Stimulated activated CD8-positive, alpha-beta memory T cell treated with anti-CD3 and anti-CD28 coated beads, Interleukin-15, amount 100 ng/mL, for 1 hour (primary cell): ENCODE measurements at places on chromosomes 1 and 21.

- no peak for DNase-seq
Measured at GRCh38 chr1:43274125-43274803, 4.5 kb downstream of the TMEM125 start.

GRCh38 chr1:81221564-81221963, 579.2 kb upstream of the ADGRL2 start:
- DNase-seq = no peak

DNA sequence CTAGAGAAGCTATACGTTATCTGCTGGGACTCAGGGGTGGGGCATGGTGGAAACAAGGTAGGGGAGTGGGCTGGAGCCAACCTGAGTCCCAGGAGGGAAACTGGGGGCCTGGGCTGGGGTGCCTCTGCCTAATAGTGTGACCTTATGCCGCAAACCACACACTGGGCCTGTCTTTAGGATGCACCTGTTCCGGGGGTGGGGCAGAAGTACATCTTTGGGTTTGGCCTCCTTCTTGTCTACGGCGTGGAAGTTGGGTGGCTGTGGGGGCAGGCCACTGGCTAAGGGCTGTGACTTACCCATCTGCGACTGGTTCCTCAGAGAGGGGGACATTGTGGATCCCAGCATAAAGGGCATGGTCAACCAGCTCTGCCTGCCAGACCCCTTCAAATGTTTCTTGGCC, 44.2 kb downstream of the FAAH start:
- DNase-seq = no peak

DNA sequence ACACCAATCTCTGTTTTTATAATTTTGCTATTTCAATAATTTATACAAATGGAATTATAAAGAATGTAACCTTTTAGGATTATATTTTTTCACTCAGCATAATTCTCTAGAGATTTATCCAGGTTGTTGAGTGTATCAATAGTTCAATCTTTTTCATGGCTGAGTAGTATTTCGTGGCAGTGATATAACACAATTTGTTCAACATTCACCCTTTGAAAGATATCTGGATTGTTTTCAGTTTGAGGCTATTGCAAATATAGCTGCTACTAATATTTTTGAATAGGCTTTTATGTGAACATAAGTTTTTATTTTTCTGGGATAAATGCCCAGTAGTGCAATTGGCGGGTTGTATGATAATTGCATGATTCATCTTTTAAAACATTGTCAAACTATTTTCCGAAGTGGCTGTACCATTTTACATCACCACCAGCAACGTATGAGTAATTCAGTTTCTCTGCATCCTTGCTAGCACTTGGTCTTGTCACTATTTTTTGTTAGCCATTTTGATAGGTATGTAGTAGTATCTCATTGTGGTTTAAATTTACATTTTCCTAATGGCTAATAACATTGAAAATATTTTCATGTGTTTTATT, 55.6 kb upstream of the ABCD3 start:
- DNase-seq = no peak

DNA sequence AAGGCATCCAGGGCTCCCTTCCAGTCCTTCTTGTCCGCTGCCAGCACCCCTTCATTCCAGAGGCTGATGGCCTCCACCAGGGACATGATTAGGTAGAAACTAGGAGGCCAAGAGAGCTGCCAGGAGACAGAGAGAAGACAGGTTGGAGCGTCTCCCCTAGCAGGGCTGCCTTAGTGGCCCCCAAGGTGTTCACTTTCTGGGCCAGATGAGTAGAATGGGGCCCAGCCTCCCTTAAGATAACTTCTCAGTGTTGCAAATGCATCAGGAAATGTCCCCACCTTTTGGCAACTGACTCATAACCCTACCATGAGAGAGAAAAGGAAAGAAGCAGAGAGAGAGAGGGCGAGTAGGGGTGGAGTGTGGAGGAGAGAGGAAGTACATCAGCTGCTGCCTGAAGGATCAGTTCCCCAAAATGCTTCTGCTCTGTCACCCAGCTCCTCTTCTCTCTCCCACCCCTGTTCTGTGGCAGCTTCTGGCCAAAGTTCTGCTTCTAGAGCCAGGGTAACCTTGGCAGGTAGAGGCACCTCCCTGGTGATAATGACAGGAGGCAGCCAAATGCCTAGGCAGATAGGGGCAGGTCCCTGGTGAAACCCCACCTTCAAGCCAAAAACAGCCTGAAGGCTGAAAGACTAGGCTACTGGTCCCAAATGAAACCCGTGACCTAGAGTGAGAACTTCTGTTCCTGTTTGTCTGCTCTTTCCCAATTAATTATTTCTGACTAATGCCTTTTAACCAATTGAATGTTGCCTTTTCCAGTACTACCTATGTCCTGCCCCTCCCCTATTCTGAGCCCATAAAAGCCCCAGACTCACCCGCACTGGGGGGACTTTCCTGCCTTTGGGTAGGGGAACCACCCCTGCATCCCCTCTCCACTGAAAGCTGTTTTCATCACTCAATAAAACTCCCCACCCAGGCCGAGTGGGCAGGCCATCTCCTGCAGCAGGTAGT, at the start of gene NCF2:
Gene NCF2, minus strand, starts transcription at position 216 of the 948 bp plus-strand sequence. Its CDS starts 130 bp downstream, at position 86.
- DNase-seq = no peak

GRCh38 chr1:244322791-244323521, 128.8 kb downstream of the ADSS2 start:
- DNase-seq = no peak

- DNase-seq = no peak
Measured at GRCh38 chr21:26154753-26155152, 15.8 kb downstream of the APP start.

GRCh38 chr1:55153031-55153430, 62.1 kb downstream of the USP24 start:
- no peak for DNase-seq

GRCh38 chr1:235327559-235328270, at the start of gene ARID4B:
Gene ARID4B (minus strand): TSS chr1:235328179. CDS start chr1:235326919, 1,260 bp downstream.
- DNase-seq = no peak

DNA sequence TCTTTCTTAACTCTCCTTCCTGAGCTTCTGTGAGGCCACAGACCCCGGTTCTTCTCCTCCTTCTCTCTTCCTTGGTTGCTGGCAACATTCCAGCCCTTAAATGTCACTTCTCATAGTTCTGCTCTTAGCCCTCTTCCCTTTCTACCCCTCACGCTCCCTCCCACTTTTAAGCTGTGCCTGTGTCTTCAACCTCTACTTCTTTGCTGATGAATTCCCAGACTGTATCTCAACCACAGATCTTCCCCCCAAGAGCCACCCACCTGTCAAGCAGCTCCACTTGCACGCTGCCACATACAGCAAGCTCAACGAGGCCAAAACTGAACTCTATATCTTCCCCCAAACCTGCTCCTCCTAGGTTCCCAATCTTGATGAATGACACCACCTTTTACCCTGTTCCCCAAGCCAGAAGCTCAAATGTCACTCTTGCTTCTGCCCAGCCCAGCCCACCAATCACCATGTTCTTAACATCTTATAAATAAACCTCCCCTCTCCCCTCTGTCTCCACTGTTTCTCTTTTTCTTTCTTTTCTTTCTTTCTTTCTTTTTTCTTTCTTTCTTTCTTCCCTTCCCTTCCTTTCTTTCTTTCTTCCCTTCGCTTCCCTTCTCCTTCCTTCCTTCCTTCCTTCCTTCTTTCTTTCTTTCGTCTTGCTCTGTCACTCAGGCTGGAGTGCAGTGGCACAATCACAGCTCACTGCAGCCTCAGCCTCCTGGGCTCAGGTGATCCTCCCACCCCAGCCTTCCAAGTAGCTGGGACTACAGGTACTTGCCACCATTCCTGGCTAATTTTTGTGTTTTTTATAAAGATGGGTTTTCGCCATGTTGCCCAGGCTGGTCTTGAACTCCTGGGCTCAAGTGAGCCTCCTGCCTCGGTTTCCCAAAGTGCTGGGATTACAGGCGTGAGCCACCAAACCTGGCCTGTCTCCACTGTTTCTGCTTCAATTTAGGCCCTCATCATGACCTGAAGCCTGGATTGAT, 19.8 kb upstream of the PTP4A2 start:
- no peak for DNase-seq

GRCh38 chr1:46689356-46689755, 17.7 kb downstream of the TEX38 start:
- DNase-seq = no peak

DNA sequence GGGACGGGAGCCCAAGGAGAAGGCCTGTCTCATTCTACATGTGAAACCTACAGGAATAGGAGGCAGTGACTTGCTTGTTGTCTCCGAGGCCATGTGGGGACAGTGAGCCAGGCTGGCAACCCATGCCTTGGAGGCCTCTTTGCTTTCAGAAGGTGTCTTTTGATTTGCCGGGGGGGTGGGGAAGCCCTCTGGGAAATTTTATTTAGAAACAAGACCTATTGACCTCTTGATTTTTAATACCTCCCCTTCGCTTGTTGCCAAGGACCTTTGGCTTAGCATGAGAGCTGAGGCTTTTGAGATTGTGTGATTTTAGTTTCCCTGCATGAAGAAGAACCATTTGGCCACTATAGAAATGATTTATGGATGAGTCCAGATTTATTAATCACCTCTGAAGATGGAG, 4.1 kb downstream of the ARMH1 start:
- DNase-seq = no peak

DNA sequence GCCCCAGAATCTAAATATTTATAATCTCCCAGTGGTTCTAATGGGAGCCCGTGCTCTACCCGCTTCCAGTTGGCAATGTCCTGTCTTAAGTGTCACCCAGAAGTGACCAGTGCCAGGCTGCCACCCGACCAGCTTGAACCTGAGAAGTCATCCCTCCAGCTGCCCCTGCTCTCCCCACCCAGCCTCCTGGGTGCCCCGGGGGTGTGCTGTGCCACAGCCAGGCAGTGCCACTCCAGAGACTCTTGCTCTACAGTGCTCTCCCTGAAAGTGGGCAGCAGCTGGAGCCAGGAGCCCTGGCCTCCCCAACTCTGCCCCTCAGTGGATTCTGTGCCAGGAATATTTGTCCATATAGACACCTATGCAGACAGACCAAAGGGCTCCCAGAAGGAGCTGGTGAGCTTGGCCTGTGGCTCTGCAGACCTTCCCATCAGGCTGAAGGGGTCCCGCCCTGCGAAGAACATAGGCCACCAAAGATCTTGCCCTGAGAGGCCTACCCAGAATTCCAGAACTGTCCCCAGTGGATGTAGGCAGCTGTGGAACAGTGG, 9.0 kb upstream of the EPS8L3 start:
- no peak for DNase-seq

DNA sequence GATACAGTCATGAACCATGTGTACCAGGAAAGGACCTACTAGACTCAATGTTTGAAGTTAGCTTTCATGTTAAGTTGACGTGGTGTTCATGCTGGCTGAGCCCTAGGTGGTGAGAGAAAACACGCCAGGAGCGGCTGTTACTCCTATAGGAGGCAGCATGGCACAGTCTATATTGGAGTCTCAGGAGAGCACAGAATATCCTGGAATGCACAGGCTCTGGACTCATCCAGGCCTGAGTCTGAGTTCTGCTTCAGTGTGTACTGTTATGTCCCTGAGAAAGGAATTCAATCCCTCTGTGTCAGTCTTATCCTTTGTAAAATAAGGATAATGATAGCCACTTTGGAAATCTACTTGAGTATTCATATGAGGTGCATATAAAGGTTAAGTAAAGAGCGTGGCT, 41.2 kb downstream of the DPT start:
- no peak for DNase-seq

DNA sequence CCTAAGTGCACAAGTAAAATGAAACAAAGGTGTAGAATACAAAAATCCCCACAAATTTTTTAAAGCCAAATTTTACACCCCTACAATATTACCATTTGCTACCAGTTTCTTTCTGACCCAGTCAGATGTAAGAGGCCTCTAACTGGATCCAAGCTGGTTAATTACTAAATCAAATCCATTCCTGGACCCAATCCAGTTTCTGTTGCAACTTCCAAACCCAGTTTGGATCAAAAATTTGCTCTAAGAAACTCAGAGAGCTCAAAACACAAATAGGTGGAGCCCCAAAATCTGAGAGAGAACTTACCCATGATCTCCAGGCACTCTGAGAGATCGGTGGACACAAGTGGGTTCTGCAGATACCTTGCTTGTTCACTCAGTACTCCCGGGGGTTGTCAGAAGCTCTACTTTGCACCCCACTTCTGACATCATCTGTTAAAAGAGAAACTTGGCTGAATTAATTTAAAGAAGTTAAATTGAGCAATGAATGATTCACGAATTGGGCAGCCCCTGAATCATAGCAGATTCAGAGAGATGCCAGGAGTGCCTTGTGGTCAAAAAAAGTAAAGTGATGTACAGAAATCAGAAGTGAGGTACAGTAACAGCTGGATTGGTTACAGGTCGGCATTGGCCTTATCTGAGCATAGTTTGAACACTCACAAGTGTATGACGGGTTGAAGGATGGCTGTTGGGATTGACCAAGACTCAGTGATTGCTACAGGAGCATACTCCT, 448.0 kb downstream of the KCNT2 start:
- DNase-seq = no peak

GRCh38 chr21:41717573-41718330, 49.1 kb downstream of the RIPK4 start:
- no peak for DNase-seq

DNA sequence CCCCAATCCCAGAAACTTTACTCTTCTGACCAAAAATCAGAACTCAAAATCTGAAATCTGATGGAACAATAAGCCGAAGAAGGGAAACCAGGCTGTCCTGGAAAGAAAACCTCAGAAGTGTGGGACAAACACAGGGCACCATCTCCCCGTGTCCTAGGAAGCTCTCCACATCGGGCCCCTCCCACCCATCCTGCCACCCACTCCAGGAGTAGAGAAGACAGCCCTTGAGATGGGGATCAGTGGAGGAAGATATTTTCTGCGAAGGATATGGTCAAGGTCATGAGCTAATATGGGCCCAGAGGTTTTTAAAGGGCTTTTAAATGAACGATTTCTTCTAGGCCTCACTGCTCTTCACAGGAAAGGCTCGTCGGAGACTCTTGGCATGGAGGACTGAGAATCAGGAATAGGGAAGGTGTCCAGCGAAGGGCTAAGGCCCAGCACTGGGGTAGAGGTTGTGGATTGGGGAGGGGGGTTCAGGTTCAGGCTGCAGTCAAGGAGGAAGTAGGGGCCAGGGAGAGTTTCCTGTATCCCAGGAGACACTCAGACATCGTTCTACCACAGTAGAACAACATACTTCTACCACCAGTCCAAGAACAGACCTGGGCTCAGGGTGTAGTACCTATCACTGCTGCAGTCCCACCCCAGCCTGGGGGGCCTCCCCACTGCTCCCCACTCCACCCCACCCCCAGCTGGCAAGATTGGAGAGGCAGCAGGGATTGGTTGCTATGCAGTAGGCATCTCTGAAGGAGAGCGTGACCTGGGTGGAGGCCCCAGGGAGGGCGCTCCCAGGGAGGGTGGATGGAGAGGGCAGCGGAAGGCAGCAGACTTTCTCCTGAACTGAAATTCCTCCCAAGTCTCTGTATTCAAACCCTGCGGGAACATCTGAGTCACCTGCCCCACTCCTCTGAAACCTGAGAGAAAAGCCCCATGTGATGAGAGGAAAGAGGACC, 1.2 kb upstream of the S100A5 start:
- no peak for DNase-seq

- DNase-seq = no peak
Measured at GRCh38 chr1:39016604-39017171, 9.5 kb upstream of the NDUFS5 start.
